NCI-H2081 (cell line): ENCODE measurements at places on chromosomes 1 and 21.

DNA sequence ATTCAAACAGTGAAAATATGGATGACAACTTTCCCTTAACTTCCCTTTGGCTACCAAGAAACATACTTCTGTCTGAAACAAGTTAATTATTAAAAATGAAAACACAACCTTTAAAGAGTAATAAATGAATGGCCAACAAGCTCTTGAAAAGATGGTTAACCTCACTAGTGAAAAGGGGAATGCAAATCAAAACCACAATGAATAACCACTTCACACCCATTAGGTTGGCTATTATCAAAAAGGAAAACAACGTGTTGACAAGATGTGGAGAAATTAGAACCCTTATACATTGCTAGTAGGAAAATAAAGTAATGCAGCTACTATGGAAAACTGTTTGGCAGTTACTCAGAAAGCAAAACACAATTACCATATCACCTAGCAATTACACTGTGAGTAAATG, 14.1 kb downstream of the COP1 start:
- no peak for DNase-seq

GRCh38 chr1:110719908-110720307, 45.2 kb upstream of the KCNA3 start:
- DNase-seq: no peak

DNA sequence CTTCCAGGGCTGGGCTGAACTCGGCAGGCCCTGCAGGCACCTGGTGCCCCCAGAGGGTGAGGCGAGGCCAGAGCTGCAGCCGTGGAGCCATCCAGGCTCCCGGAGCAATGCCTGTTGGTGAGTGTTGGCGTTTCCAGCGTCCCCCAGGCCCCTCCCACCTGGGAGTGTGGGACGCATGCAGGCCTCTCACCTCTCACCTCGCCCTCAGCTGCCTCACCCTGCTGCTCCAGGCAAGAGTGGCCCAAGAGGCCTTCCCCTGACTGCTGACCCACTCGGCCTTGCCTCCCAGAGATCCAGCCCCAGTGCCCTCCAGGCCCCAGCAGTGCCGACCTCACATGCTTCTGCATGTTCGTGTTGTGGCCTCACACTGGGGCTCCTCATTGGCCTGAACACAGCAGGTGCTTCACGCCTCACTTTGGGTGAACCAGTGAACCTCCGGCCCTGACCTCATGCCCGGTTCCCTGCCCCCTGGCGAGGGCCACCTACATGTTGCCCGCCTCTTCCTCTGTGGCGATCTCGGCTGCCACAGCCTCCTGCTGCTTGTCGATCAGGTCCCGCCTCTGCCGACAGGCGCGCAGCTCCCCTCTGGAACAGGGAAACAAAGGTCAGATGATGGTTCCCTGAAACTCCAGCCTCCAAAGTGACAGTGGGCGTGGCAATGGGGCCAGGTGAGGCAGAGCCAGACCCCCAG, 17.0 kb downstream of the CFAP74 start:
- no peak for DNase-seq

DNA sequence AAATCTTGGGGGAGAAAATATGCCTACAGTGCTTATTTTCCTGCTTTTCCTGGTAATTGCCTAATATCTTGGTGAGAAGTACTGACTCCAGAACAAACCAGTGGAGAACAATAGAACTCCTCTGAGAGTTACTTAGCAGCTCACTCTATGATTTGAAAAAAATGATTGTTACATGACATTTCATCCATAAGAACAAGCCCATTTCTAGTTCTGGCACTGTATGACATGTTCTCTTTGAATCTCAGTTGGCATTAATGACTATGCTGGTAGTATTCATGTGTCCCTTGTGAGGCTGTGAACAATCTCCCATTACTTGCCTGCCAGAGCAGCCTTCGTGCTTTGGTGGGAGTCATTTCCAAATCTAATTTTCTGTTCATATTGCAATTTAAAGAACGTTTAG, 58.0 kb downstream of the CLIC4 start:
- no peak for DNase-seq

DNA sequence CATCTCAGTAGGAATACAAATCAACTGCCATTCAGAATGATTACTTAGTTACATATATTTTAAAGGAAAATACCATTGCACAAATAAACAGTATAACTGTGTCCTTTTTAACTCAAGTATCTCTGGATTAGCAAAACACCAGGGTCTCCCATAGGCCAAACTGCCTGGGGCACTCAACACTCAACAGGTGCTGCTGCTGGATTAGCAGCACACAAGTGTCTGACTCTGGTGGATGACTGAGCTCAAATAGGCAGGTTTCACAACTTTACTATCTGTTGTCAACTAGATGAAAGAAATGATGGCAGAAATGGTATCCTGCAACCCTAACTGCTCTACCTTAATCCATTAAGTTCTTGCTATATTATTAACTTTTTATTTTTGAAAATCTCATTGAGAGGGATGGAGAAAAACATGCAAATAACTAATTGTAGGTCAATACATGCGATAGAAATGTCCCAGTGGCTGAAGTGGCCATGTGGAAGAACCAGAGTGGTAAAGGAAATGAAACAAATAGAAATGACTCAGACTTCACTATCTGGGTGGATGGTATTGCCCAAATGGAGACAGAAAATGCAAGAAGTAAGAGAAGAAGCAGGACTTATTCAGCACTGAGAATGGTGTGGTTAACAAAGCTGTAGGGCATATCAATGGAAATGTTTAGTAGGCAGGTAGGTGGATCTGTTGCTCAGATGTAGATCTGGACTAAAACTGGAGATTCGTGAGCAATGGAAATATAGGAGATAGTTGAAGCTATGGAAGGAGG, 90.8 kb upstream of the CCDC190 start:
- DNase-seq: no peak

DNA sequence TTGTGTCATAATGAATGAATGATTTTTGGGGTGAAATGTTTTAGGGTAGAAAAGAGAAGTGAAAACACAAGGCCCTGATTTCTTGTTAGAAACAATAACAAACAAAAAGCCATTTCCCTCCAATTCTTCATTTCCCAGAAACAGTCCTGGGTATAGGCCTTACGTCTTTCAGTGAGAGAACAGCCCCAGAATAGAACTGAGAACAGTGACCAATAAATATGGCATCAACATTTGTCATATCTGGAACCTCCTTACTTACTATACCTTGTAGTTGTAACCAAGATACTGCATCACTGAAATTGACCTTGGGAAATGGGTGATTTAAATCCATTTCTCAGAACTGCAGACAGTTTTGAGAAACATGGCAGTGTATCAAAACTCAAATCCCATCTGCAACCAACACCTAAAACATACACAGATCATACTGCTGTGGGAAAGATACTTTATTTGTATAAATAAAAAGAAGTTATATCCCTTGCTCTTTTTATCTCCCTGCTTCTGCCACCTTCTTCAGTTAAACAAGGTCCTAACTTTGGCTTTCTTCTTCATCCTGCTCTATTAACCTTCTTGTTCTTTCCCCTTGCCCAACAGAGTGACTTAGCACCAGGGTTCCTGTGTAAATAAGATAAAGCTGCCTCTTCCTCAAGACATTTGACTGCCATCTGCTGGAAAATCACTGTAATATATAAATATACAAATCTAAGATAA, 19.5 kb downstream of the XKR8 start:
- DNase-seq: no peak

GRCh38 chr1:38208716-38209632, 162.4 kb upstream of the POU3F1 start:
- no peak for DNase-seq

GRCh38 chr1:153246018-153246417, 13.5 kb upstream of the LORICRIN start:
- no peak for DNase-seq

DNA sequence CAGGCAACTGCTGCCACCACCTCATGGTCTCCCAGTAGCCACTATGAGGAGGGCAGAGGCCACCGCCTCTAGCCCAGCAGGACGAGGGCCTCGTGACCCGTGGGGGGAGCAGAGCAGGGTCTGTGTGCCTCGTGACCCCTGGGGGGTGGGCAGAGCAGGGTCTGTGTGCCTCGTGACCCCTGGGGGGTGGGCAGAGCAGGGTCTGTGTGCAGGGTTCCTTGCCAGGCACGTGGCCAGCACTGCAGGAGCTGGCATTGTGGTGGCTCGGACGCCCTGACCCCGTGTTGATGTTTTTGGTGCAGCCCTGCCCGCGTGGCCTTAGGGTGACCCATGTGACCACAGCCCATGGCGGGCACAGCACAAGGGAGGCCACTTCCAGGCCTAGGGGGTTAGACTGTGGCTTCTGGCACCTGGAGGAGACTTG, 52.8 kb downstream of the SLX9 start:
- no peak for DNase-seq

DNA sequence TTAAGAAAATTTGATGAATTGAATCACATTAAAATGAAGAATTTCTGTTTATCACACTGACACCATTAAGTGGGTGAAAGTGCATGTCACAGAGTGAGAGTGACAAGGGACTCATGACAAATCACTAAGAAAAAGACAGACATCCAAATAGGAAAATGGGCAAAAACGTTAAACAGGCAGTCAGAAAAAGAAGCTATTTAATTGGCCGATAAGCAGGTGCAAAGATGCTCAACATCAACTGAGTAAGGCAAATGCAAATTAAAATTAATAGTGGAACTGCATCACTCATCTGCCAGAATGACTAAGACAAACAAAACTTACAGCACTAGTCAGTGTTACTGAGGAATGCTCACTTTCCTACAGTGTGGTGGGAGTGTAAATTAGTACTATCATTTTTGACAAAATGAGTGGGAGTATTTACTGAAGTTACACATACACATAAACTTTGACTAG, 39.2 kb upstream of the RUNX1 start:
- DNase-seq: no peak

DNA sequence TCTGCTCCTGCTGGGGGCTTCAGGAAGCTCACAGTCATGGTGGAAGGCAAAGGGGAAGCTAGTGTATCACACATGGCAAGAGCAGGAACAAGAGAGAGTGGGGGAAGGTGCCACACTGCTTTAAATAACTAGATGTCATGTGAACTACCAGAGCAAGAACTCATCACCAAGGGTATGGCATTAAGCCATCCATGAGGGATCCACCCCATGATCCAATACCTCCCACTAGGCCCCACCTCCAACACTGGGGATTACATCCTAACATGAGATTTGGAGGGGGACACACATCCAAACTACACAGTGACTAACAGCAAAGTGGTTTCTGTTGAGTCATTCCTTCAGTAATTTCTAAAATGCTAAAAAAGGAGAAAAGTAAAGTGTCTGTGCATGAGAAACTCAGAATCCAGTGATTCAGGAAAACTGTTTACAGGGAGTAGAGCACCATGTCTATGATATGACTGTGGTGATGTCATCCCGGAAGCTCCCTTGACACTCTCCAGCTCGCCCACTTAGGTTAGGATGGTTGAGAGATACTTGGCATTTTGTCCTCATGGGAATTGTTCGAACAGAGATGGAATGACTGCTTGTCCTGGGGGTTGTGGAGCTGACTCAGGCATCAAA, 50.3 kb downstream of the CHD1L start:
- no peak for DNase-seq

DNA sequence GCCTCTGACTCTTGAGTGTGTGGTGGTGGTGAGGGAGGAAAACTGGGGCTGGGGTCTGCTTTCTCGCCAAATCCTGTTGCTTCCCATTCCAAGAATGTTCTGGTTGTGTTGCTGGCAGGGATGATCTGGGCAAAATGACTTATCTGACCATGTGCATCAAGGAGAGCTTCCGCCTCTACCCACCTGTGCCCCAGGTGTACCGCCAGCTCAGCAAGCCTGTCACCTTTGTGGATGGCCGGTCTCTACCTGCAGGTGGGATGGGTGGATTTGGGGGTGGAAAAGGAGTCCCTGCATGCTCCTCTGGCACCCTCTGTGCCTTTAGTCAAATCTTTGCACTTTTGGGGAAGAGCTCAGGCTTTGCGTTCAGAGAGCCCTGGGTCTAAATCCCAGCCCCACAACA, 18.1 kb downstream of the CYP4B1 start:
- DNase-seq: no peak

DNA sequence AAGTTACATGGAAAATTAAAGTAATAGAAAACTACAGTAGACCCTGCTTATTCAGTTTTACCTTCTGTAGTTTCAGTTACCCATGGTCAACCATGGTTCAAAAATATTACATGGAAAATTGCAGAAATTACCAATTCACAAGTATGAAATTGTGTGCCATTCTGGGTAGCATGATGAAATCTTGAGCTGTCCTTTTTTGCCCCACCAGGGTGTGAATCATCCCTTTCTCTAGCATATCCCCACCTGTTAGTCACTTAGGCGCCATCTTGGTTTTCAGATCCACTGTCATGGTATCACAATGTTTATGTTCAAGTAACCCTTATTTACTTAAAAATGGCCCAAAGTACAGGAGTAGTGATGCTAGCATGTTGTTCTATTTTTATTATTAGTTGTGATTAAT, 3.5 kb upstream of the LRIF1 start:
- DNase-seq: no peak

DNA sequence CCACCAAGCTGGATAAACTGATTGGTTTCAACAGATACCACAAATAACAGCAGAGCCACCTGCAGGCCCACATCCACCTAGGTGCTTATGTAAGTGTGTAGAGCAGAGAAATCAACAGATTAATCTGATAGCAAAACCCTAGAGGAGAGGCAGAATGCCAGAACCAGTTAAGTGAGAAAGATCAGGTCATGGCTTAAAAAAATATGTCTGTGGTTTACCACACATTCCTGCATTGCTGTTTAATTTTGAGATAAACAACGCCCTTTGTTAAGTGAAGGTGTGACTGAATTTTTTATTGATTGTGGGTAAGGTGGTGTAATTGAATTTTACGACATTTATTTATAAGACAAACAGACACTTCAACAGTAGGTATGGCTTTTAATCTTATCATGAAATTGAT, 21.2 kb downstream of the CRNN start:
- DNase-seq: no peak

GRCh38 chr1:224565186-224565585, 50.9 kb upstream of the CNIH3 start:
- DNase-seq: no peak

GRCh38 chr1:1599030-1599934, 653 bp downstream of the FNDC10 start:
- peak; percentile 46 for DNase-seq

GRCh38 chr1:231855926-231856325, 229.3 kb downstream of the DISC1 start:
- peak; percentile 4 for DNase-seq

- DNase-seq: no peak
Observed at GRCh38 chr21:39050841-39051587, 132.2 kb downstream of the PSMG1 start.

- DNase-seq: no peak
Observed at GRCh38 chr1:172556461-172556860, 23.5 kb downstream of the SUCO start.
